ENCODE measurements at places on chromosomes 7 and 10. TPM values are rescaled to one million over a fixed set of nuclear protein-coding genes. Genes with fewer than 3 reads are reported as not detected.

The KLLN gene
- total RNA-seq = 0.78 TPM

The LBX1 gene
- not detected for total RNA-seq

The FBXL13 gene
- 0.16 TPM for total RNA-seq

The NXPH1 gene
- total RNA-seq = not detected

The NUPR2 gene
- total RNA-seq = not detected

All from epithelial cell of alveolus of lung (primary cell).